Activated naive CD8-positive, alpha-beta T cell treated with anti-CD3 and anti-CD28 coated beads for 36 hours (primary cell): ENCODE measurements at places on chromosomes 6 and 20.

- no peak for DNase-seq
Measured at GRCh38 chr20:25744261-25744660, 47.6 kb upstream of the ZNF337 start.

DNA sequence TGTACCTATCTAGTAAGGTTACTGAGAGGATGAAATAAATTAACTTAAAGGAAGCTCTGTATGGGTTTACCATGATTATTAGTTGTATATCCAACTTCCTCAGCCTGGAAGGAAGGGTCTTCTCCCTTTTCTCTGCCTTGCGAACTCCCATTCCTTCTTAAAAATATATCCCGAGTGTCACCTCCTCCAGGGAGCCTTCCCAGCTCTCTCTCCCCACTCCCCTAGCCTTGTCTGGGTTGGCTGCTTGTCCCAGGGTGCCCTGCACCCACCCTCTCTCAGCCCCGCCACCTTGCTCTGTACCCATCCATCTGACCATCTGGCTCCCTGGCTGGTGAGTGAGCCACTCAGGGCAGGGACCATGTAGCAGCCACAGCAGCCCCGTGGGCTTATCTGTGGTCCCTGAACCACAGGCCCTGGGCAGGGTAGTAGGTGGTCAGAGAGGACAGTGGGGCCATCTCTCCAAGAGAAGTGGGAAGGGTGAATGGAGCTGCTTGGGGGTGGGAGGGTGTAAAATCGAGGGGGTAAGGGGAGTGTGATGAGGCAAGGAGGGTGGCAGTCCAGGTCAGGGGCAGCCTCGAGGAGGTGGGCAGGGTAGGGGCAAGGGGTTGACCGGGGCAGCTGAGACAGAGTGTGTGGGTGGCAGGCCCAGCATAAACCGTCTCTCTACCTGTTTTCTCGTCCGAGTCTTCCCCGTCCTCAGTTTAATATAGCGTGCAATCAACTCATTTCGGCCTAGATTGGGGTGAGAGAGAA is 12.8 kb downstream of the TEAD3 start:
- no peak for DNase-seq

- DNase-seq, result no peak
Measured at GRCh38 chr6:139590206-139590605, 215.8 kb upstream of the CITED2 start.

DNA sequence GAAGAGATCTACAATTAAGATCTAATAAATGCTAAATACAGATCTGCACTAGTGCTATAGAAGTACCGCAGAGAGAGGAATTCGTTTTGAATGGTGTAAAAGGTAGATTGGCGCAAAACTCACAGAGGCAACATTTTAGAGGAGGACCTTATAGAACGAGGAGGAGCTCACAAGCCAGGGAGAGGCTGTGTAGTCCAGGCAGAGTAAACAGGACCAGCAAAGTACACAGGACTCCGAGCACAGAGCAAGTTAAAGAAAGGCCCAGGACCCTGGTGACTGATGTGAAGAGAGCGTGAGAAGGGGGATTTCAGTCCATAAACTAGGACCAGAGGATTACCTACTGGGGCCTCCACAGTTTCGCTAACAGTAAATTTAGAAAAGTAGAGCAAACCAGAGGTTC is 202.3 kb downstream of the FOXC1 start:
- no peak for DNase-seq

- no peak for DNase-seq
Measured at GRCh38 chr6:2247664-2248063, 2.3 kb upstream of the GMDS start.
